ENCODE measurements at places on chromosomes 6 and 20. TPM values are rescaled to one million over a fixed set of nuclear protein-coding genes. Genes with fewer than 3 reads are reported as not detected.

PPIL6 gene
- total RNA-seq = 10.9 TPM

TGM2 gene
- total RNA-seq = 31.8 TPM

BPIFA3 gene
- total RNA-seq = not detected

MYB gene
- total RNA-seq = 1.3 TPM

POM121L2 gene
- total RNA-seq = not detected

CYP39A1 gene
- total RNA-seq = 13.5 TPM

BNIP5 gene
- total RNA-seq = not detected

NMBR gene
- total RNA-seq = not detected

MYLK4 gene
- 14.9 TPM for total RNA-seq

CLDN20 gene
- not detected for total RNA-seq

SRSF12 gene
- 4.7 TPM for total RNA-seq

VGLL2 gene
- 18.4 TPM for total RNA-seq

NKX2-4 gene
- not detected for total RNA-seq

NOTCH4 gene
- total RNA-seq = 10.6 TPM

C6orf141 gene
- total RNA-seq = 2.3 TPM

PREX1 gene
- total RNA-seq = 29.4 TPM

SIRPB2 gene
- total RNA-seq = 0.51 TPM

CGA gene
- total RNA-seq = 1.9 TPM

IL17F gene
- not detected for total RNA-seq

HTR1E gene
- total RNA-seq = not detected

GSTA1 gene
- 1.6 TPM for total RNA-seq

TRAPPC3L gene
- total RNA-seq = 0.31 TPM

CCDC28A gene
- total RNA-seq = 17.7 TPM

ACTL10 gene
- 0.10 TPM for total RNA-seq

RIPOR3 gene
- 12.5 TPM for total RNA-seq

DNAJC5 gene
- total RNA-seq = 37.6 TPM

ORC3 gene
- 27.6 TPM for total RNA-seq

GSTA2 gene
- not detected for total RNA-seq

HLA-DMB gene
- 6.6 TPM for total RNA-seq

STMND1 gene
- not detected for total RNA-seq

RUNX2 gene
- total RNA-seq = 1.7 TPM

MTFR2 gene
- 1.9 TPM for total RNA-seq

RIMS1 gene
- total RNA-seq = 2.3 TPM

HCRTR2 gene
- not detected for total RNA-seq

ERVFRD-1 gene
- 0.10 TPM for total RNA-seq

USP49 gene
- total RNA-seq = 4.1 TPM

RAB32 gene
- 19.8 TPM for total RNA-seq

COL21A1 gene
- total RNA-seq = 95.0 TPM

C6orf120 gene
- total RNA-seq = 32.8 TPM

ZC3H12D gene
- total RNA-seq = 0.72 TPM

PPARD gene
- 10.6 TPM for total RNA-seq

EDN1 gene
- total RNA-seq = 6.7 TPM

TBC1D7 gene
- total RNA-seq = 17.0 TPM

ERGIC3 gene
- 202 TPM for total RNA-seq

TINAG gene
- not detected for total RNA-seq

FGD2 gene
- 13.1 TPM for total RNA-seq

SPATA25 gene
- 6.4 TPM for total RNA-seq

ZNF451 gene
- total RNA-seq = 94.6 TPM

FARS2 gene
- total RNA-seq = 38.8 TPM

ATP9A gene
- 95.1 TPM for total RNA-seq

IL20RA gene
- total RNA-seq = 4.6 TPM

SLC22A16 gene
- total RNA-seq = 1.3 TPM

TGM3 gene
- total RNA-seq = 14.5 TPM
